ENCODE measurements at places on chromosomes 6 and 20.

DNA sequence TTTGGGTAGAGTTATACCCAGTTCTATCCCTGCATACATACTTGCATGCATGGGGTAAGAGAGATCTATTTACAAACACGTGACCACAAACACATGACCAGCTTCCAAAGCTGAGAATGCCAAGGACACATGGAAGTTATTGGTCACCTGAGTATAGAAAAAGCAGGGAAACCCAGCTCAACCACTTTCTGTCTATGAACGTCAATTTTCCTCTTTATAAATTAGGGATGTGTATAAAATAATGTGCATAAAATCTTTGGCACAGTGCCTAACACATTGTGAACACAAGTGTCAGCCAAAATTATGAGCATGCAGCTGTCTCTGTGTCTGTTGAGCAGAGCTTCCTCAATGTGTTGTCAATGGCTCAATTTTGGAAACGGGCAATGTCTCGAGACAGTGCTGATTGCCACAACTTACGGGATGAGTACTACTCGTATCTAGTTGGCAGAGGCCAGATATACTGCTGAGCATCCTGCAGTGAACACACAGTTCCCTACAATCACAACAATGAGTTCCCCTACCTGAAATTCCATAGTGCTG, 44.9 kb downstream of the TPD52L1 start:
- no peak for DNase-seq

DNA sequence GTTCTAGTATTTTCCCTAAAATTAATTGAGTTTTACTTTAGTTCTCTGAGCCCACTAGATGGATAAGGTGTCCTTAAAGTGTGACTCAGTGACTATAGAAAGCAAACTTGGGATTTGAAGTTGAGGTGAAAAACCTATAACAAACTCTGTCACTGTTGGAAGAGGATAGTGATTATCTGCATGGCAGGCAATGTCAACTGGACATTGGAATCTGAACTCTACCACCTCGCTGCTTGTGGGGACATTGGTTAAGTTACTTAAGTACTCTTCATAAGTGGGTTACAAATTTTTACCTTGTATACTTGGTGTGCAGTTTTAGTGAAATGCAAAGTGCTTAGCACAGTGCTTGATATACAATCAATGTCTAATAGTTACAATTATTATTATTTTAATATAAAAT, 87.9 kb upstream of the B3GAT2 start:
- no peak for DNase-seq

- no peak for DNase-seq
Measured at GRCh38 chr6:42049116-42049809, 1.1 kb upstream of the TAF8 start.

DNA sequence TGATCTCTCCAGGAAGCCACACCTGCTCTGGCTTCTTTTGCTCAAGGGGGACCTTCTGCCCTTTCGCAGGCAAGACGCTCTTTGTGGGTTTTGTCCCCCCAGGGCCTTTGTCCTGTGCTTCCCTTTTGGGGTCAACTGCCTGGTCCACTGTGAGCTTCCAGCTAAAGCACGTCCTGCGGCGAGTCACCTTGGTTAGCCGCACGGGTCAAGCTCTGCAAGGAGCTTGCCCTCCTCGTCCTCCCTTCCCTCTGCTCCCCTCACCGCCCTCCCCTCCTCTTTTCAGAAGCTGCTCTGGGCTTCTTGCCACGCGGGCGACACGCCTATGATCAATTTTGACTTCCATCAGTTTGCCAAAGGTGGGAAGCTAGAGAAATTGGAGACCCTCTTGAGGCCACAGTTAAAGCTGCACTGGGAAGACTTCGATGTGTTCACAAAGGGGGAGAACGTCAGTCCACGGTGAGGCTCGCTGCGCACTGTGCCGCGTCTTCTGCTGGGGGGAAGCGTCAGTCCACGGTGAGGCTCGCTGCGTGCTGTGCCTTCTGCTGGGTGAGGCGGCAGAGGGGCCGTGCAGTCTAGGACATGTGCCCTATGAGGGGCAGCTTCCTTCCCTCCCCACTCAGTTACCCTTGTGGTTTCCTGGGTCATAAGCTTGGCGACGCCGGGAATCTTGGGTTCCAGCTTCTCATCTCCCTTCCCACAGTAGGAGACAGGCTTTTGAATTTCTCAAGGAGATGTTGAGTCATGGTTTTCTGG, 80.2 kb downstream of the SYNJ2 start:
- DNase-seq = no peak

DNA sequence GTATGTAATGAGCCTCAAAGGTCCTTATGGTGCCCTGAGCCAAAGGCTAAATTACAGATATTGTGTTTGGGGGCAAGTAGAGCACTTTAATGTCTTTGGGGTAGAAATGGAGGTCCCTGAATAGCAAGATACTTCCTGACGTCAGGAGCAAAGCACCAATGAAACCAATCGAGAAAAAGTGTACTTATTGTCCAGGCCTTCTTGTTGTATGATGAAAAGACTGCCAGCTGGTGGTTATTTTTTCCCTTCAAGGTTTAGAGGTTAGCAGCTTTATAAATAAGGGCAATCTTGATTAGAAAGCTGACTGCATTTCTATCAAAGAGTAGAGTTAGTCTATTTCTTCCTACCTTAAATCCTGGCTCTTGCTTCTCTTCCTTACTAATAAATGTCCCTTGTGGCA, 76.1 kb upstream of the HSF2 start:
- DNase-seq = no peak
